ENCODE measurements at places on chromosomes 2 and 18. TPM values are rescaled to one million over a fixed set of nuclear protein-coding genes. Genes with fewer than 3 reads are reported as not detected.

DNA sequence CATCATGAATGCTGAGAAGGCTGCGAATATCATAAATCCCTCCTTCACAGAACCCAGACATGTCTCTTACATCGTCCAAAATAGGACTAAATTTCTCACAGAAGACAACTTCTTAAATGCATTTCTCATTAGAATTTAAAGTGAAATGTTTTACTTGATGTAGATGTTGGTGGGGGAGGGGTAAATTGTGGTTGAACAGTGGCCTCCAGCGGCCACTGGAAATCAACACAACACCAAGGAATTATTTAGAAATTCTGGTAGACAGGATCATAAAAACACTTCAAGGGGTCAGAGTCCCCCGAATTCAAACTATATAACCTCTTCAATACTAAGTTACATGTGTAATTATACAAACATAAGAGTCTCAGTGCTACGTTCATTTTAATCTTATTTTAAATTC, 135.9 kb downstream of the ABCA12 start:
- H3K36me3 ChIP-seq, result no peaks in the 10 kb centered on the region
- peaks cover 11% of the 10 kb centered on the region for H3K4me1 ChIP-seq
- no peaks in the 10 kb centered on the region for H3K27me3 ChIP-seq
- H3K27ac ChIP-seq, result no peak overlapping the region
- DNase-seq, result peak; percentile 70

DNA sequence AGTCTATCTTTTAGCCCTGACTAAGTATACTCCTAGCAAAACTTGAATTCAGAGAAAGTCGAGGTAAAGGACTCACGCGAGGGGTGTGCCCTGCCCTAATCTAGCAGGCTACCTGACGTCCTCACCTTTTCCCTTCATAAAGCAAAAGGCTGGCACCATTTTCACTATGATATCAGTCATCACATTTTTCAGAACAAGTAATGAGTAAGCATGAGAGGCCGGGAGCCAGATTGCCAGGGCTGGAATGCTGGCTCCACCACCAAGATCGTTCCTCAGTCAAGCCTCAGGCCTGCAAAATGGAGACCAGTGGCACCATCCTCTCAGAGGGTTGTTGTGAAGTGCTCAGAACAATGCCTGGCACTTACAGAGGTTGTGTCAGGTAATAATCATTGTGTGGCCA, 18.7 kb upstream of the NCKAP5 start:
- DNase-seq, result no peak
- H3K4me1 ChIP-seq, result no peaks in the 10 kb centered on the region
- H3K27me3 ChIP-seq, result no peaks in the 10 kb centered on the region
- no peak overlapping the region for H3K4me3 ChIP-seq

The ST8SIA5 gene
- 3.0 TPM for polyA plus RNA-seq

DNA sequence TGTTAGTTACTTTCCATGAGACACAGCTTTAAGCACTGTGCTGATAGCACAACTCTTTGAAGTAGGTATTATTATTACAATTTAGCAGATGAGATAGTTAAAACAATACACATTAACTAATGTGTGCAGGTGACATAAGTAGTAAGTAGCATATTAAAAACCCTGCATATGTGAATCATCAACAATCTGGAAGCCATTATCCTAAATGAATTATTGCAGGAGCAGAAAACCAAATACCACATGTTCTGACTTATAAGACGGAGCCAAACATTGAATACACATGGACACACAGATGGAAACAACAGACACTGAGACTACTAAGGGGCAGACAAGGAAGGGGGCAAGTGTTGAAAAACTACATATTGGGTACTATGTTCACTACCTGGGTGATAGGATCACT, 300.3 kb upstream of the GULP1 start:
- DNase-seq, result no peak
- H3K27ac ChIP-seq, result peak overlapping the region; percentile 40
- no peaks in the 10 kb centered on the region for H3K27me3 ChIP-seq
- no peaks in the 10 kb centered on the region for H3K36me3 ChIP-seq
- no peak overlapping the region for H3K4me3 ChIP-seq

The SLC19A3 gene
- polyA plus RNA-seq, result 4.2 TPM

DNA sequence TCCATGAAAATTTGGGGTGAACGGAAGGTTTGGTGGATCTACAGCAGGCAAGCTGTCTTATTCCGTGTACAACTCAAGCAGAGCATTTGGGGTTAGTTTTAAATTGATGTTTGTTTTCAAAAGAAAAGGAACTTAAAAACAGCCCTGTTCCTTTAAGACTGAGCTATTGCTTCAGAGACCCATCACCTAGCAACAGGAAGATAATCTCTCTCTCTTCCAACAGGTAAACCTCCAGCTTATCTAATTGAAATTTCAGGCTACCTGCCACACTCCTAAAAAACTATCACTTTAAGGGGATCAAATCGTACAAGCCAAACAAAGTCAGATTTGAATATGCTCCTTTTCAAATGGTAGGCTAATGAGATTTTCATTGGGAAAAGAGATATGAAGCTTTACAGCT, 101.8 kb downstream of the RNF152 start:
- H3K27ac ChIP-seq, result no peak overlapping the region
- H3K27me3 ChIP-seq, result no peaks in the 10 kb centered on the region
- H3K4me3 ChIP-seq, result no peak overlapping the region
- H3K36me3 ChIP-seq, result 0 out of 2 replicates have a peak, but pooled peaks cover 3% of the 10 kb centered on the region
- H3K4me1 ChIP-seq, result no peaks in the 10 kb centered on the region

- no peak overlapping the region for H3K27ac ChIP-seq
- peaks cover 70% of the 10 kb centered on the region for H3K27me3 ChIP-seq
- DNase-seq, result peak; percentile 49
- H3K4me3 ChIP-seq, result peak overlapping the region; percentile 84
- no peaks in the 10 kb centered on the region for H3K36me3 ChIP-seq
- peaks cover 21% of the 10 kb centered on the region for H3K4me1 ChIP-seq
Measured at GRCh38 chr18:48409591-48410094, 460 bp upstream of the ZBTB7C start.

GRCh38 chr2:2041256-2041824, 289.7 kb downstream of the MYT1L start:
- DNase-seq, result no peak
- H3K27me3 ChIP-seq, result no peaks in the 10 kb centered on the region
- no peaks in the 10 kb centered on the region for H3K4me1 ChIP-seq
- no peaks in the 10 kb centered on the region for H3K36me3 ChIP-seq

DNA sequence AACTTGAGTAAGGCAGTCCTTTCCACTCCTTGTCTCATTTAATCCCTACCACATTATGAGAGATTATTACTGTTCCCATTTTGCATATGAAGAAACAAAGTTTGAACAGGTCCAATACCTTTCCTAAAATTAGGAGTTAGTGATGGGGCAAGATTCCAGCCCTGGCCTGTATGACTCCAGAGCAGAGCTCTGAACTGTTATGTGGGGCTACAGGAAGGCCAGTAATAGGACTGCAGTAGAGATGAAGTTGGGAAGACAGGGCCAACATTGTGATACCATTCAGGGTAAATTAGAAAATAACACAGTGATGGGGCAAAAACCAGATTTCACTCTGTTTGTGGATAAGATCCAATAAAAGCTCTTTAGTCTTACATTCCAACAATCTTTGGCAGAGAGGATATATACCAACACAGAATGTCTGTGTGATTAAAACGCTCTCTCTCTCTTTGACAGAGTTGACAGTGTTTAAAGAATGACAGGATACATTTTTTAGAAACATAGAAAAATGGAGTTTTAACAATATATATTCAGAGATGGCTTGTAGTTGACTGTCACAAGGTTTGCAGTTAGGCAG, 22.7 kb downstream of the KATNAL2 start:
- no peaks in the 10 kb centered on the region for H3K36me3 ChIP-seq
- no peak for DNase-seq
- peaks cover 8% of the 10 kb centered on the region for H3K4me1 ChIP-seq
- H3K4me3 ChIP-seq, result no peak overlapping the region
- H3K27me3 ChIP-seq, result no peaks in the 10 kb centered on the region
- no peak overlapping the region for H3K27ac ChIP-seq

DNA sequence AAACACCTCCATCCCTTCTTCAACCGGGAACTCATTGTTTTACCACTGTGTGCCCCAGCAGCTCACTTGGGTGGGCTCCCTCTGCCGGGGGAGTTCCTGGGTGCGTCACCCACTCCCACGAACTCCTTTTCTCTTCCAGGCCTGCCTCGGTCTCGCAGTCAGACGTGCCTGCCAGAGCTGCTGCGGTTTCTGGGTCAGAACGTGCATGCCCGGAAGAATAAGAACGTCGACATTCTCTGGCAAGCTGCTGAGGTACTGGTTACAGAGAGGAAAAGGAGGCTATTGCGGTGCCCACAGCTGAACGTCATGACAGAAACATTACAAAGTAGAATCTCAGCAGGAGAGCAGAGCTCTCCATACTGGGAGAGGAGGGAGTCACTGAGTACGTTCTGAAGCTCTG, 35.6 kb downstream of the COA5 start:
- H3K27me3 ChIP-seq, result no peaks in the 10 kb centered on the region
- no peak overlapping the region for H3K4me3 ChIP-seq
- H3K4me1 ChIP-seq, result no peaks in the 10 kb centered on the region
- DNase-seq, result no peak

GRCh38 chr18:25097569-25098056, 254.4 kb downstream of the ZNF521 start:
- no peaks in the 10 kb centered on the region for H3K27me3 ChIP-seq
- no peak overlapping the region for H3K27ac ChIP-seq
- H3K36me3 ChIP-seq, result no peaks in the 10 kb centered on the region
- no peaks in the 10 kb centered on the region for H3K4me1 ChIP-seq
- DNase-seq, result no peak
- no peak overlapping the region for H3K4me3 ChIP-seq

- H3K4me1 ChIP-seq, result no peaks in the 10 kb centered on the region
- H3K27ac ChIP-seq, result no peak overlapping the region
- H3K36me3 ChIP-seq, result no peaks in the 10 kb centered on the region
- H3K27me3 ChIP-seq, result no peaks in the 10 kb centered on the region
Measured at GRCh38 chr2:127579231-127579630, 43.7 kb downstream of the MYO7B start.

- no peak within 1 kb of the TSS for H3K27ac ChIP-seq
- peaks cover 43% of the 10 kb centered on the region for H3K27me3 ChIP-seq
- peaks cover 23% of the 10 kb centered on the region for H3K4me1 ChIP-seq
- DNase-seq, result peak; percentile 75
- peak within 1 kb of the TSS; percentile 74 for H3K4me3 ChIP-seq
Measured at GRCh38 chr2:224039080-224039769, at the start of gene SERPINE2. TSS of gene SERPINE2 (minus strand) at chr2:224039286. CDS start at chr2:224001900, 37,386 bp downstream.

GRCh38 chr18:37160038-37160820, 331.3 kb downstream of the KIAA1328 start:
- 0 out of 2 replicates have a peak overlapping the region, but pooled peaks have one; percentile 4 for H3K4me3 ChIP-seq
- no peaks in the 10 kb centered on the region for H3K27me3 ChIP-seq
- H3K36me3 ChIP-seq, result no peaks in the 10 kb centered on the region
- DNase-seq, result no peak
- H3K4me1 ChIP-seq, result peaks cover 46% of the 10 kb centered on the region
- H3K27ac ChIP-seq, result peak overlapping the region; percentile 59

DNA sequence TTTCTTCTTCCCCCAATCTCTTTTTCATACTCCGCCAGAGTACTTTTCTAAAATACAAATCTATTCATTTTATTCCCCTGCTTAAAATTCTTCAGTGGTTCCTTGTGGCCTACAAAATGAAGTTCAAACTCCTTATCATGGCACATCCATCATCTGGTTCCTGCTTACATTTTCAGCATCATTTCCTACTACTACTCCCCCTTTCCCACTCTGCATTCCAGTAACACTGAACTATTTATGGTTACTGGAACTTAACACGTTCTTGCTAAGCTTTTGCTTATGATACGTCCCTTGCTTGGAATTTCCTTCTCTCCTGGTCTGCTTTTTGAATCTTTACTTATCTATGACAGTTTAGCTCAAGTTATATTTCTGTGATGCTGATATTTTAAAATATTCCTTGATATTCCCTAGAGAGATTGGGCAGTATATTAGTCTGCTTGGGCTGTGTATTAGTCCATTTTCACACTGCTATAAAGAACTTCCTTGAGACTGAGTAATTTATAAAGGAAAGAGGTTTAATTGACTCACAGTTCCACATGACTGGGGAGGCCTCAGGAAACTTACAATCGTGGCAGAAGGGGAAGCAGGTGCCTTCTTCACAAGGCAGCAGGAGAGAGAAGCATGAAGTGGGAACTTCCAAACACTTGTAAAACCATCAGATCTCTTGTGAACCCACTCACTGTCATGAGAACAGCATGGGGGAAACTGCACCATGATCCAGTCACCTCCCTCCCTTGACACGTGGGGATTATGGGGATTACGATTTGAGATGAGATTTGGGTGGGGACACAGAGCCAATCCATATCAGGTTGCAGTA, 53.2 kb downstream of the BMPR2 start:
- DNase-seq, result no peak
- no peaks in the 10 kb centered on the region for H3K27me3 ChIP-seq
- H3K27ac ChIP-seq, result 0 out of 2 replicates have a peak overlapping the region, but pooled peaks have one; percentile 33
- no peaks in the 10 kb centered on the region for H3K36me3 ChIP-seq
- no peak overlapping the region for H3K4me3 ChIP-seq

The SKA1 gene
- 14.7 TPM for polyA plus RNA-seq

The GPR45 gene
- polyA plus RNA-seq, result not detected

The PRSS56 gene
- not detected for polyA plus RNA-seq

DNA sequence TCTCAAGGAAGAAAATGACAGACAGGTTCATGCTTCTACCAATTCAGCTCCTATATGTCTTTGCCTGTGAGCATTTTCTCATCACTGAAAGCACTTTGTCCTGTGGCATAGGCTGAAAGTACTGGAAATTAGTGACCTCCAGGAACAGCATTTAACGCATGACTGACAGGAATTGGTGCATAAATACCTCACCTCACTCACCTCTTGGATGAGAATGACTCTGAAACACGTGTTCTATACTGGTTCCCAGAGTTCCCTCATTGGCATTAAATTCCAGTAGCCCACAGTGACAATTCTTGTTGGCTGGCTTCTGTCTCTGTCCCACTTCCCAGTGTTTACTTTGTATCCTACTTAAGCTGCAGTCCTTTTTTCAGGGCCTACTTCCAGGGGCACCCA, 83.4 kb upstream of the MAPRE2 start:
- H3K27ac ChIP-seq, result no peak overlapping the region
- no peak overlapping the region for H3K4me3 ChIP-seq
- no peaks in the 10 kb centered on the region for H3K4me1 ChIP-seq
- DNase-seq, result no peak
- no peaks in the 10 kb centered on the region for H3K36me3 ChIP-seq
- H3K27me3 ChIP-seq, result no peaks in the 10 kb centered on the region

The GPR148 gene
- 0.16 TPM for polyA plus RNA-seq

DNA sequence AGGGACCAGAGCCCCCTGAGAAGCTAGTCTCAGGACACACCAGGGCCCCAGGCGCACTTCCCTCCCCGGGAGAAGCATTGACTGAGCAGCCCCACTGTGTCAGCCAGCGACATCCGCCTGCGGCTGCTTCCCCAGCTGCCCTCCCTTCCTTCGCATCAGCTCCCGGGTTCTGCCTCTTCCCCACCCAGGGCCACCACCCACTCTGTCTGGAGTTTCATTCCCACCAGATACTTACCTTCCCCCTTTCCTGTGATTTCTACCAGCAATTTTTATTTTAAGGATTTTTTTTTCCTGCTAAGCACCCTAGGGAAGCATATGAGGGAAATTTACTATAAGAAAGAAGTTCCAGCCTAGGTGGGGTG, 99.2 kb downstream of the SMAD7 start:
- no peak overlapping the region for H3K27ac ChIP-seq
- H3K4me1 ChIP-seq, result peaks cover 8% of the 10 kb centered on the region
- H3K27me3 ChIP-seq, result no peaks in the 10 kb centered on the region

GRCh38 chr18:45951016-45951714, 16.0 kb downstream of the EPG5 start:
- no peak overlapping the region for H3K27ac ChIP-seq
- H3K27me3 ChIP-seq, result no peaks in the 10 kb centered on the region
- no peak overlapping the region for H3K4me3 ChIP-seq
- DNase-seq, result no peak
- H3K36me3 ChIP-seq, result peaks cover 24% of the 10 kb centered on the region

GRCh38 chr18:49784427-49785185, 28.7 kb downstream of the ACAA2 start:
- H3K27me3 ChIP-seq, result no peaks in the 10 kb centered on the region
- H3K27ac ChIP-seq, result no peak overlapping the region
- H3K4me3 ChIP-seq, result no peak overlapping the region
- peaks cover 39% of the 10 kb centered on the region for H3K36me3 ChIP-seq
- H3K4me1 ChIP-seq, result no peaks in the 10 kb centered on the region

All from GM23338 (cell line).